ENCODE measurements at places on chromosomes 13 and 19. TPM values are rescaled to one million over a fixed set of nuclear protein-coding genes. Genes with fewer than 3 reads are reported as not detected.

Gene UBE2L5
- polyA plus RNA-seq: 0.26 TPM

GRCh38 chr19:993831-994393 is 6.3 kb upstream of the GRIN3B start:
- no peak for DNase-seq

Gene FGF22
- polyA plus RNA-seq: 0.05 TPM

Gene PSG1
- polyA plus RNA-seq: 0.27 TPM

- DNase-seq: no peak
Measured at GRCh38 chr13:36377826-36378468, 31.8 kb upstream of the SPART start.

Gene PLK5
- polyA plus RNA-seq: 0.26 TPM

DNA sequence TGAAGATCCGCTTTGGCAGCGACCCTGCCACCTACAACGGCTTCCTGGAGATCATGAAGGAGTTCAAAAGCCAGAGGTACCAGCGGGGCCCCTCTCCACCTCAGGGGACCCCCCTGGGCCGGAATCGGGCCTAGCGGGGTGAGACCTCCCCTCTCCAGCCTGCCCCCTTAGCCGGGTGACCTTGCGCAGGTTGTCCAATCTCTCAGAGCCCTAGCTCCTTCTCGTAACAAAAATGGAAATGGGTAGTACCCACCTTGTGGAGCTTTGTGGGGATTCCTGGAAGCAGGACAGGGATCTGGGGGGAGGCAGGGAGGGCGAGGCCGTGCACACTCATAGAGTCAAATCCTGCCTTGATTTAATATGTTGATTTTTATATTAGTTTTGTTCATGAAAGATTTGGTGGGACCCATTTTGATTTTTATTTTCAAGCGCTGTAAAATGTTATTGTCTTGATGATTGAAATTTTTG is 658 bp downstream of the SIN3B start:
- no peak for DNase-seq

Gene NLRP4
- not detected for polyA plus RNA-seq

GRCh38 chr19:56504581-56504980 is 3.1 kb upstream of the ZNF471 start:
- DNase-seq: no peak

Gene ZNF497
- 0.72 TPM for polyA plus RNA-seq

DNA sequence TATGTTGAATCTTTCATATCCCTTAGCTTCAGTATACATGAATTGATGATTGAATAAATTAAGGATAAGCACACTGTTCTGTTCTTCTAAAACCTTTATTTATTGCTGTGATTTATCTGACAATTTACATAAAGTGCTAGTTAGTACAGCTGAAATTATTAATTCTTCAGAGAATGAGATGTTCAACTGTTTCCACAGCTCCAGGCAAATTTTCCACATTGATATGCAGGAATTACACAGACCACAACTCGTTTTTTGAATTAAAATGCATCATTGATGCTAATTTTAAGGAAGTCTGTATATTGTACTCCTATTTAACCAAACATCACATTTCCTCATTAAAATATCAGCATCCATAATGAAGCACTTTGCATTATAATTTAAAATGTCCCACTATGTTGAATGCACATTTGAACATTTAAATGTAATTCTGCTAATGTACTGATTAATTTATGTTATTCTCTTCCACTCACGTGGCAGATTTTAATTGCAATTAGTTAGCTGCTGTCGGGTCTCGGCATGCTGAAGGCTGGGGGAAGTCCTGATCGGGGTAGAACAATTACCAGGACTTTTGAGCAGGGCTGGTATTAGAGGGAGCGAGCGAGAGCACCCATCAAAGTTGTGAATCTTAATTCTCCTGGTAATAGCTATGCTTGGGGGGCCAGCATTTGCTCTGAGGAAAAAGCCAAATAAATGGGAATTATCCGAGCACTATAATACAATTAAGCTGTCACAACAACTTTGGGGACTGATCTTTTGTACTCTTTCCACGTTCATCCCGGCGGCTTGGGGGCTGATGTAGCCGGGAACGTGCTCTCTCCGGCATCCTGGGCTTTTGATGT is 136.7 kb upstream of the TMTC4 start:
- no peak for DNase-seq

- no peak for DNase-seq
Measured at GRCh38 chr19:34734537-34735103, 577 bp downstream of the ZNF181 start.

Gene ZNF541
- polyA plus RNA-seq: not detected

Gene GCDH
- polyA plus RNA-seq: 16.8 TPM

GRCh38 chr13:26989261-26989956 is 182.2 kb downstream of the USP12 start:
- DNase-seq: no peak

GRCh38 chr13:70188567-70188966 is 80.3 kb upstream of the KLHL1 start:
- no peak for DNase-seq

Gene KCTD4
- polyA plus RNA-seq: 0.28 TPM

Gene NALCN
- 0.07 TPM for polyA plus RNA-seq

Gene AMH
- polyA plus RNA-seq: 0.07 TPM

DNA sequence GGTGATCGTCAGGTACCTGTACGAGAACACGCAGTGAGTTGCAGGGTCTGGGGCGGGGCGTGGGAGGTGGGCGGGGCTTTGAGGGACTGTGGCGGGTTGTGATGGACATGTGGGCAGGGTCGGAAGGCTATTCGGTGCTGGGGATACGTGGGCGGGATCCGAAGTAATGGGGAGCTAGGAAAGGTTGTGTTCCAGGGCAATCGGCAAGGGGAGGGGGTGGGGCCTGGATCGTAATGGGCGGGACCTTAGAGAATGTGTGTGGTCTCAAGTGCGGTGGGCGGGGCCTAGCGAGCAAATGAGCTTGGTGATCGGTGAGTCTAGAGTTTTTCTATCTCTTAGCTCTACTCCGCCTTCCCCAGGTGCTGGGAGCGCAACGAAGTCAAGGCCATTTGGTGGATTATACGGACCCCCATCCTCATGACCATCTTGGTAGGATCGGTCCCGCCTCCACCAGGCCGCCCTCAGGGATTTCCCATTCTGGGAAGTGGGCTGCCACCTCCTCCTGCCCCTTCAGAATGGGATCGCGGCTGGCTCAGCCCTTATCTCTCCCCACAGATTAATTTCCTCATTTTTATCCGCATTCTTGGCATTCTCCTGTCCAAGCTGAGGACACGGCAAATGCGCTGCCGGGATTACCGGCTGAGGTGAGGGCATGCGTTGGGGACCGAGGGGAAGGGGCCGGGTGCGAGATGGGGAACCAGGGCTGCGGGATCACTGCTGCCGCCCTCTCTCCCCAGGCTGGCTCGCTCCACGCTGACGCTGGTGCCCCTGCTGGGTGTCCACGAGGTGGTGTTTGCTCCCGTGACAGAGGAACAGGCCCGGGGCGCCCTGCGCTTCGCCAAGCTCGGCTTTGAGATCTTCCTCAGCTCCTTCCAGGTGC is 9.6 kb downstream of the GIPR start:
- DNase-seq: peak; percentile 96

Gene DOCK9
- 128 TPM for polyA plus RNA-seq

Data from keratinocyte (primary cell).